ENCODE measurements at places on chromosomes 16 and 17.

- no peak for DNase-seq
These were observed 7.8 kb downstream of the CES3 start for GRCh38 chr16:66968847-66969246.

DNA sequence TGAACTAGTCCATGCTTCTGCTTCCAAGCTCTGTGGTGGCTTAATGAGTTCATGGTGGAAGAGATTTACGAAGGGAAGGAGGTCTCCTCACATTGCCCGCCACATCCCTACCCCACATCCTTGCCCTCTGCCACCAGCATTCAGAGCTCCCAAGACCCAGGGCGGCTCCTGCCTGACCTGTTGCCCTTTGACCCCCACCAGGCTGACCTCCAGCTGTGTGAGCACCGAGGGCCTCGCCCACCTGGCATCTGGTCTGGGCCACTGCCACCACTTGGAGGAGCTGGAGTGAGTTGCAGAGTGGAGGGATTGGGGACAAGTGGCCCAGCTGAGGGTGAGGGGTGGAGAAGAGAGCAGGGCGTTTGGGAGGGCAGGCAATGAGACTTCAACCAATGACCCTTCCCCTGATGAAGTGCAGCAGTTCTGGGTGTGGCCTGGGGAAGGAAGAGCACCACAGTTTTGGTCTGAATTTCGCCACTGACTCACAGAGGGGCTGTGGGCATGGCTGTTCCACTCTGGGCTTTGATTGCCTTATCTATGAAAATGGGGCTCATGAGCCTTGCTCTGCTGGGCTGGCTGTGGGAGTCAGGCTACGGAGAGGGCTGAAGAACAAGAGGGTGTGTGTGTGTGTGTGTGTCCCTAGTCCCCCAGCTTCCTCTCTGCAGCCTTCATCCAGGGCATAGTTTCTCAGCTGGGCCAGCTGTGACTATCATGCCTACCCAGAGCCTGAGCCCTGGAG lies 22.6 kb upstream of the CPNE2 start:
- no peak for DNase-seq

- no peak for DNase-seq
These were observed at the start of gene ANKRD13B for GRCh38 chr17:29592850-29593551. TSS of gene ANKRD13B (plus strand) at chr17:29593132. CDS start at chr17:29593622, 490 bp downstream.

GRCh38 chr17:49344914-49345313 lies 17.1 kb downstream of the ZNF652 start:
- DNase-seq: no peak

- DNase-seq: peak; percentile 84
These were observed 631 bp downstream of the NXPH3 start for GRCh38 chr17:49576088-49576916.

GRCh38 chr17:34725725-34726124 lies 146.3 kb downstream of the TMEM132E start:
- peak; percentile 11 for DNase-seq

DNA sequence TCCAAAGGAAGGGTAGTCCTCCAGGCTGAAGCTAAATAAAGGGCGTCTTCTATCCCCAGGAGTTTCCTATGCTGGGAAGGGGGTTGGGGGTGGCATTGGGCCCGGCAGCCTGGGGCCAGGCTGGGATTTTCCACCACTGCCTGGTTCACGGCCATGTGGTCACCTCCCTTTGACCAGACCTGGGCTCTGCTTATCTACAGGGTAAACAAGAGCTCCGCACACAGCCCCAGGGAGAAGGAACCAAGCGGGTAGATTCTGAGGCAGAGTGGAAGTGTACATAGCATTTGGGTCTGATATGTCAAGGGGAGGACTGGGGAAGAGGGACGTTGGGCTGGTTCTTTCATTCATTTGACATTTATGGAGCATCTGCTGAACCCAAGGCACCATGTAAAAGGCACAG lies 27.2 kb upstream of the TMEM220 start:
- DNase-seq: no peak

DNA sequence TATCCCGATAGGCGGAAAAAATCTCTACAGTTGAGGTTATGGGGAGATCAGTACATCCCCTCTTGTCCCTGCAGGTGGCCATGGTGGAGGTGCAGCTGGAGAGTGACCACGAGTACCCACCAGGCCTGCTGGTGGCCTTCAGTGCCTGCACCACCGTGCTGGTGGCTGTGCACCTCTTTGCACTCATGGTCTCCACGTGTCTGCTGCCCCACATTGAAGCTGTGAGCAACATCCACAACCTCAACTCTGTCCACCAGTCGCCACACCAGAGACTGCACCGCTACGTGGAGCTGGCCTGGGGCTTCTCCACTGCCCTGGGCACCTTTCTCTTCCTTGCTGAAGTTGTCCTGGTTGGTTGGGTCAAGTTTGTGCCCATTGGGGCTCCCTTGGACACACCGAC lies 4.2 kb downstream of the ORAI3 start:
- DNase-seq: no peak

DNA sequence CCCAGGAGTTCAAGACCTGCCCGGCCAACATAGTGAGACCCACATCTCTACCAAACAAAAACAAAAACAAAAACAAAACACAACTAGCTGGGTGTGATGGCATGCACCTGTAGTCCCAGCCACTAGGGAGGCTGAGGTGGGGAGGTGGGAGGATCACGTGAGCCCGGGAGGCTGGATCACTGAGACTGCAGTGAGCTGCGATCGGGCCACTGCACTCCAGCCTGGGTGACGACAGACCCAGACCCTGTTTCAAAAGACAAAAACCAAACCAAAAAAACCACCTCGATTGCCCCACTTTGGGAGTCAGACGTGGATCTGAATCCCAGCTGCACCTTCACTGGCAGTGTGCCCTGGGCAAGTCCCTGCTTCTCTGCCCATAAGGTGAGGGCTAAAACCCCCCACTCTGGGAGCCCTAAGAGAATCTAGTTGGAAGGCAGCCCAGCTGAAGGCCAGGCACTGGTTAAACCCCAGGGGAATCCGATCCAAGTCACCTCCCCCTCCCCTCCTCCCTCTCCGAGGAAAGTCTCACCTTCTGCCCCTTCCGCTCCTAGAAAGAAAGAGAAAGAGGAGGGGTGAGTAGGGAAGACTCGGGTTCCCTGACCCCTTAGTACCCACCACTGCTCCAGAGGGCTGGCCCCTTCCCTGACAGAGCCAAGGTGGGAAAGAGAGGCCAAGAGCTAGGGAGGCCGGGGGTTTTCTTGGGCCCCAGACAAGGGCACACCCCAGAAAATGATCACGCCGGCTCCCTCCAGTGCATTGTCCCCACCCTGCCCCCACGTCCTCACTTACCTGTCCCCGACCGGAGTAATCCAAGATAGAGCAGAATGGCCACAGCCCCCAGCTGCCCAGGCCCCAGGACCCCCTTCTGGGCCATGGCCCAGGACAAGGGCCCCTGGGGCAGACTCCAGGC lies 647 bp downstream of the PRSS8 start:
- no peak for DNase-seq

DNA sequence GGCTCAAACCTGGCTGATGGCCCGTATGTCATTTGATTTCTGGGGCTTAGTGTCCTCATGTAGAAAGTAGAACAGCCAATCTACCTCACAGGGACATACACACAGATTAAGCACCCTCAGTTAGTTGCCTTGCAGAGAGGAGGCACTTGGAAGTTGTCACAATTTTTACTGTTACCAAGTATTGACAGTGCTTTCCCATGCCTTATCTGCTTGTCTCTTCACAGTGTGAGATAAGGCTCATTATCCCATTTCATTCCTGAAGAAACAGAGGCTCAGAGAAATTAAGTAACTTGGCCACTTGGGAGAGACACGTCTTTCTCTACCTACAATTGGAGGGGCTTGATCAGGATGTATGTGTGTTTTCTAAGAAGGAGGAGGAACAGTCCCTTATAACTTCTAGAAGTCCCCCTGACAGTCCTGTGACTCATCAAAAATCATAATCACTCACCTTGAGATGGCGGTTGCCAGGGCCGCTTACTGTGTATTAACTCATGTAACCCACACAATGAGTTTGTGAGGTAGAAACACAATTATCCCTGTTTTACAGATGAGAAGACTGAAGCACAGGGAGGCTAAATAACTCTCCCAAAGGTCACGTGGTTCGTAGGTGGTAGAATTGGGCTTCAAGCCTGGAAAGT lies 56.9 kb upstream of the LHX1 start:
- DNase-seq: no peak

DNA sequence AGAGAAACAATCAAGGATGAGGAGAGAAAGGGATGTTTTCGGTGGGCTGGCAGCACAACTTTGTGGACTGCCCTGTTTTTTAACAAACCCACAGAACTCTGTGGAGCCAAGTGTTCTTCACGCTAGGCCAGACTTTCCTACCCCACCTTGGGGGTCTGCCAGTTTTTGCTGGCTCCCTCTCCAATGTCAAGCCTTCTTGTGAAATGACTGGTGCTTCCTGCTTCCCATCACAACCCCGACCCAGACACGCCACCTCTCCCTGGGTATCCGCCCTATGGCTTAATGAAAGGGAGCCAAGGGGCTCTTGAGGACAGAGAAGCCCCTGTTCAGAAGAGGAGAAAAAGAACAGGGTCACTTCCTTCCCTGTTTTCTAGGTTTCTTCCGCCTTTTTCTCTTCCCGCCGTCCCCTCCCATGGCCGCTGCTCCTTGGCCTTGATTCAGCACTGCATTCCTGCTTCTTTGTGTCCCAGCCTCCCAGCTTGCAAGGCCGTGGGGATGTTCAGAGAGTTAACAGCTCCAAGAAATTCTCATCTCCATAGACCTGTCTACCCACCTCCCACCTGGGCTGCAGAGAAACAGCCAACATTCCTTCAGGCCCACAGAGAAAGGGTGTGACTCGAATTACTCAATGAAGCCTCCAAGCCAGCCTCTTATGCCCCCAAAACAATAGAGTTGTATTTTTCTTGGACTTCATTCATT lies 16.5 kb upstream of the SOX9 start:
- peak; percentile 71 for DNase-seq

DNA sequence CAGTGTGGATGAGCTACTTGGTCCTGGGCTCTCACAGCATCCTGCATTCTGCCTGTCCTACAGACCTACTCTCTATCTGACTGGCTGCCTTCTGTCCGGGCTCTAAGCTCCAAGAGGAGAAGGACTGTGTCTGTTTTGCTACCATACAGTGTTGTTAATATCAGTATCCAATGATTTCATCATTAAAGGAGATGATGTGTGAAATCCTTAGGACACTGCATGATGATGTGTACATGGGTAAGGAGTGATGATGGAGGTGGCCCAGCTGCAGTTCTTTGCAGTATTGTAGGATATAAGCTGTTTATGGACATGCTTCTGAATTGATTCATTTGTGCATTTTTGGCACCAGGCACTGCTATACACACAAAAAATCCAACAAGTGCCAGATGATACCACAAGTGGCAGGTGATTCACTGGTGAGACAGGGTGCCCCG lies 536.9 kb upstream of the CDH11 start:
- no peak for DNase-seq

- DNase-seq: no peak
These were observed 62.9 kb downstream of the TMEM235 start for GRCh38 chr17:78294356-78294755.

GRCh38 chr16:24139282-24139681 lies 116.9 kb upstream of the CACNG3 start:
- no peak for DNase-seq

Measured in coronary artery (tissue), 2 donors.